Foreskin melanocyte (primary cell): ENCODE measurements at places on chromosomes 7 and 10.

GRCh38 chr10:1247598-1248261, 191.5 kb downstream of the WDR37 start:
- no peak for DNase-seq

- no peak for DNase-seq
Observed at GRCh38 chr7:30992414-30992813, 28.7 kb downstream of the GHRHR start.

GRCh38 chr10:124694481-124695220, 49.5 kb downstream of the FAM53B start:
- DNase-seq: no peak

DNA sequence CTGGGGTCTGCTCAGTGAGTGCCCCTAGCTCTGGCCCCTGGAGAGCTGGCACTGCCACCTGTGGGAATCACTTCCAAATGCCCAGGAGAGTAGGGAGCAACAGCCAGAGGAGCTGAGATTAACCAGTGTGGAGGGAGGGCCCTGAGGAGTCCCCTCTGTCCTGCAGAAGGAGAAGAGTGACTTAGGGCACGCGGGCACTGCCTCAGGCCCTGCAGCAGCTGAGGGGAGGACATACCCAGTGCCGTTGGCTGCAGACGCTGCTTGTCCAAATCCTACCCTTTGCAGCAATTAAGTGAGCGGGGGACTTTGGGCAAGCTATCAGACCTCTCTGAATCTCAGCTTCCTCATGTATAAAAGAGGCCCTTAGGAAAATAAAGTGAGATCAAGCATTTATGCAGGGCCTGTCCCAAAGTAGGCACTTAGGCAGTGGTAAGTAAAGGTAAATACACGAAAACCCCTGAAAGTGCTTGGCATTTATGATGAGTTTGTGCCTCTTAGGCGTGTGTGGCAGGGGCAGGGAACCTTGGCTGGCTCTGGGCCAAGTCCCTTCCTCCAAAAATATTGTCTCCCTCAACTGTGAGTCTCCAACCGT, 16.9 kb downstream of the PRF1 start:
- no peak for DNase-seq

DNA sequence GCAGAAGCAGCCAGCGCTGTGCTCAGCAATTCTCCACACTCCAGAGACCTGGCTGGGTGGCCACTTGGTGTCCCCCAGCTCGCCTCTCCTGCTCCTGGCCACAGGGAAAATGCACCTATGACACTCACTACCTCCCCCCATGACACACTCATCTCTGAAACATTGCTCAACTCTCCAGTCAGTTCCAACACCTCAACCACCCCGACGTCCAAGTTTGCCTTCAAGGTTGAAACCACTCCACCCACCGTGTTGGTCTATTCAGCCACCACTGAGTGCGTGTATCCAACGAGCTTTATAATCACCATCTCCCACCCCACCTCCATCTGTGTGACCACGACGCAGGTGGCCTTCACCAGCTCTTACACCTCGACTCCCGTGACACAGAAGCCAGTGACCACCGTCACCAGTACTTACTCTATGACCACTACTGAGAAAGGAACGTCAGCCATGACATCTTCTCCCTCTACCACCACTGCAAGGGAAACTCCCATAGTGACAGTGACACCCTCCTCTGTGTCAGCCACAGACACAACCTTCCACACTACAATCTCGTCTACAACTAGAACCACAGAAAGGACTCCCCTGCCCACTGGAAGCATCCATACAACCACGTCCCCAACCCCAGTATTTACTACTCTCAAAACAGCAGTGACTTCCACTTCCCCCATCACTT, 2.7 kb downstream of the MUC3A start:
- DNase-seq: no peak

- no peak for DNase-seq
Observed at GRCh38 chr10:96616961-96617360, 30.1 kb upstream of the TM9SF3 start.

GRCh38 chr10:97456034-97456685, 10.2 kb downstream of the ZDHHC16 start:
- peak; percentile 59 for DNase-seq

DNA sequence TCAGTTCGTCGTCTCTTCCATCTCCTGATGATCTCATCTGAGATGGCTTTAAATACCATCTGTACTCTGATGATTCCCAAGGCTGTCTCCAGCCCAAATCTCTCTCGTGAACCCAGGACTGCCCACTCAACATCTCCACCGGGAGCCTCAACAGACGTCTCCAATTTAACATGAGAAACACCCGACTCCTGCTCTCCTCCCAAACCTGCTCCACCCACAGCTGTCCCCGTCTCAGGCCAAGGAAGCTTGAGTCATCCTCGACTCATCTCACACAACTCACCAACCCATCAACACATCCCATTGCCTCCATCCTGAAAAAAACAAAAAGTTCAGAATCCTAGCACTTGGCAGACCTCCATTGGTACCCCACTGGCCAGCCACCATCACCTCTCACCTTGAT, 29.7 kb upstream of the CALN1 start:
- no peak for DNase-seq

GRCh38 chr10:102585026-102585425, 59.3 kb upstream of the TRIM8 start:
- no peak for DNase-seq

DNA sequence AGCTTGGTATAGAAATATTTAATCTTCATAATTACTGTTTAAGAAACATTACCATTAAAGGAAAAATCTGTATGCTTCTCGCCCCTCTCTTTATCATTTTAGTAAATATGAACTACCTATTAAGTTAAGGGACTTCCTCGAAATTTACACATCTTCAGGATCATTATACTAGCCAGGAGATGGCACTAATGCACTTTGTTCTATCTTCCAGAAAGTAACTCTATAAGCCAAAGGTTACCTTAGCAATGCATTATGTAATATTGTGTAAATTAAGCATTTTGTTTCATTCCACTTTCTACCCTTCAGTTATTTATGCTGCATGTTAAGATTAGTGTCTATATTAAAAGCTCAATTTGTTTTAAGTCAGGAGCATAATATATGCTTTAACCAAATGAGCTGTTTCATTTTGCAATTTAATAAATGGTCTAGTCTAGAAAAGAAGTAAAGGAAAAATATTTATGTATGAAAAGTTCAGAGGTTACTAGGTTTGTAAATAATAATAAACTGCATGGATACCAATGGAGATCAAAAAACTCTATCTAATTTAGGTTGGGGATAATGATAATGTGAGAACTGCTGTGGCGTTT, 128.5 kb downstream of the ANKRD7 start:
- DNase-seq: peak; percentile 28

GRCh38 chr7:149884016-149884415, 10.2 kb downstream of the ATP6V0E2 start:
- DNase-seq: no peak

DNA sequence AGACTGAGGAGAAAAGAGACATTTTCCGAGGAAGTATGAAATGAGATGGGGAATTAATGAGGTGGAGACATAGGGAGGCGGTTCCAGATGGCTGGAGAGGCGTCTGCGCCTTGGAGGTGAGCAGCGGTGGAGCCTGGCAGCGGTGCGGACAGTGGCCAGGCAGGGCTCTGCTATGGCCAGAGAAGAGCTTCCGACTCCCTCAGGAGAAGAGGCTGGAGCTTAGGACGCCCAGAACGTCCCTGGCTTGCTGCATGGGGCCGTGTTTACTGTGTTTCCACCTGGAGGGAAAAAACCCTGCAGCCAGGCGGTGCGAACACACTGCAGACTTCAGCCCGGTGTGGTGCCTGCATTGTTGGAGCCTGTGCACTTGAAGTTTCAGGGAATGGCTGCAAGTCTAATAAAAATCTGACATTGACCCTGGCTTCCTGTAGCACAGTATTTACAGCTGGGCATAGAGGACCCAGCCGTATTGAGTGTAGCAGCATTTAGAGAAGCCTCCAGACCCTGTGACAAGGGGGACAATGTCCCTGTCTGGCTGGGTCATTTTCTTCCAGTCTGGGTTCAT, 447.1 kb upstream of the MKI67 start:
- no peak for DNase-seq

DNA sequence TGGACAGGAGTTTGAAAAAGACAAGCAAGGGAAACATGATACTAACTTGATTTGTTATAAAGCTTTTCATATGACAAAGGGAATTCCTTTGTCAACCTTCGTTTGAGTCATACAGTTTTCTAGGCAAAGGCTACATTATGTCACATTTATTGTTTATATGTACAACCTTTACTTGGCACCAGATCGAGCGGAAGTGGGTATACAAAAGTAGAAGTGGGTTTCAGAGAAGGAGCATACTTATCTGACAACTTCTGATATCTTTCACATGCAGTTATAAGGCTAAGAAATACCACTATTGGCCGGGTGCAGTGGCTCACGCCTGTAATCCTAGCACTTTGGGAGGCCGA, 11.0 kb downstream of the STMP1 start:
- DNase-seq: no peak

DNA sequence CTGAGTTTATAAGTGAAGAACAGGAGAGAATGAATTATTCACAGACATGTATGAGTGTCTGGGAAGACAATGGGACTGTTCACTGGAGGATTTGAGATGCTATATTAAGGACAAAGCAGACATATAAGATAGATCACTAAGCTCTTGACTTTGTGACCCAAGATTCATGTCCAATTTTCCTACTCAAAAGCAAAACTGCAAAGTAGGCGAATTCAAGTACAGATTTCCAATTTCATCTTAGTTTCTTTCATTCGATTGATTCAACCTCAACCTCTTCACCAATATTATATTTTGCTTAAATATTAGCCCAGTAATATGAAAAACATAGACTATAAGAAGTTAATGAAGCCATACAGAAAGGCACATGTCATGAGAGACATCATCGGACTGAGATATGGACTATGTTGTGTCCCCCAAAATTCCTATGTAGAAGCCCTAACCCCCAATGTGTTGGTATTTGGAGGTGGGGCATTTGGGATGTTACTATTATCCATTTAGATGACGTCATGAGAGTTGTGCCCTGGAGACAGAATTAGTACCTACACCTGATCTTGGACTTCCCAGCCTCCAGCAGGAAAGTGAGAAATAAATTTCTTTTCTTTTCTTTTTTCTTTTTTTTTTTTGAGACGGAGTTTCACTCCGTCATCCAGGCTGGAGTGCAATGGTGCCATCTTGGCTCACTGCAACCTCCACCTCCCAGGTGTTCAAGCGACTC, 353.7 kb upstream of the AKR1E2 start:
- peak; percentile 56 for DNase-seq

DNA sequence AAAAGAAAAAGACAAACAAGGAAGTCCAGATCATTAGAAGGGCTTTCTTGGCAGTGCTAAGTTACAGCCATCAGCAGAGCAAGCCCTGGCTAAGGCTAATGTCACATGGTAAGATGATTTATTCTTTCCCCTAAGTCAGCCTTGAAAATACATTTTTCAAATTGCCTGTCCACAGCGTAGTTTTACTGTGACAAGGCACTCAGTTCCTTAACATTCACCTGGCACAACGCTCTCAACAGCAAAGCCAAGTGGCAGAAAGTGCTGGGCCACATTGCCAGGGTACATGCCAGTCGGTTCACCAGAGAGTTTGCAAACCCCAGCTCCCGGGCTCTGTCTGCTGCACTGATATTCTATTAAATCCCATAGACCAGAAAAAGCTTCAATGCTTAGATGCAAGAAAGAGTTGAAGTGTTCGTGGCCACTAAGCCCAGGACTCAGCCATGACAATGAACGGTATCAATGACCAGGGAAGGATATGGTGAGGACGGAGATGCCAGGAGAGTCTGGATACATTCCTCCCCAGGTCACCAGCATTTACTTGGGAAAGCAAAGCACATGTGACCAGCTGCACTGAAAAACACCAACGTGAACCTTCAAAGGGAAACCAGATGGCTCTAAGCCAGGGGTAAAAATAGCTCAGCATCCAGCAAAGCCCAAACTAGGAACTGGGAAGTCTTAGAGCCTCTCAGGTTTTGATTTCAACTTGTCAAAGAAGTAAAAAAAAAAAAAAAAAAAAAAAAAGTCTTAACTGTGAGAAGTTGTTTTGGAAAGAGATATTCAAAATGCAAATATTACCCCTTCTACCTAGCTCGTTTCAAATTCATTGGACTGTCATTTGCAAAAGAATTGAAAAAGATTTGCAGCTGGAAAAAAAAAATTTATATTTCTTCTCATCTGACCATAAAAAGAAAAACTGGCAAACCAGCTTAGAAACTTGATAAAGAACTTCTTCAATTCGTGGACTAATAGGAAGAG, 23.9 kb upstream of the MPP7 start:
- no peak for DNase-seq

- no peak for DNase-seq
Observed at GRCh38 chr10:128877141-128877540, 589.9 kb upstream of the MGMT start.

DNA sequence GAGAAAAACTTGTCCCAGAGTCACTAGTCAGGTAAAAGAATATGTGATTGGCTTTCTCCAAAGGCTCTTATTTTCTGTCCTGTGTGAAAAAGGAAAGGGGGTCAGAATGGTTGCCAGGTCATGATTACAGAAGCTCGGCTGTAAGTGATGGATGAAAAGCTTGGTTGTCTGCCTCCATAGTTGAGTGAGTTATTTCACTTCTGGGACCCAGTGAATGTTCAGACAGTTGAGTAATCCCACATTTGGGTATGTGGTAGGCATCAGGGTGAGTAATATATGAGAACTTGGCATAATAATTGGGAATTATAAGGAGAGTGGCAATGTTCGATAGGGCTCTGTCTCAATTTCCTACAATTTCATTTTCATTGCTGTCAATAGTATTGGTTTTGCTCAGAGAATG, 72.5 kb downstream of the BBS9 start:
- no peak for DNase-seq

- no peak for DNase-seq
Observed at GRCh38 chr7:94654783-94655125, 1.2 kb downstream of the SGCE start.

DNA sequence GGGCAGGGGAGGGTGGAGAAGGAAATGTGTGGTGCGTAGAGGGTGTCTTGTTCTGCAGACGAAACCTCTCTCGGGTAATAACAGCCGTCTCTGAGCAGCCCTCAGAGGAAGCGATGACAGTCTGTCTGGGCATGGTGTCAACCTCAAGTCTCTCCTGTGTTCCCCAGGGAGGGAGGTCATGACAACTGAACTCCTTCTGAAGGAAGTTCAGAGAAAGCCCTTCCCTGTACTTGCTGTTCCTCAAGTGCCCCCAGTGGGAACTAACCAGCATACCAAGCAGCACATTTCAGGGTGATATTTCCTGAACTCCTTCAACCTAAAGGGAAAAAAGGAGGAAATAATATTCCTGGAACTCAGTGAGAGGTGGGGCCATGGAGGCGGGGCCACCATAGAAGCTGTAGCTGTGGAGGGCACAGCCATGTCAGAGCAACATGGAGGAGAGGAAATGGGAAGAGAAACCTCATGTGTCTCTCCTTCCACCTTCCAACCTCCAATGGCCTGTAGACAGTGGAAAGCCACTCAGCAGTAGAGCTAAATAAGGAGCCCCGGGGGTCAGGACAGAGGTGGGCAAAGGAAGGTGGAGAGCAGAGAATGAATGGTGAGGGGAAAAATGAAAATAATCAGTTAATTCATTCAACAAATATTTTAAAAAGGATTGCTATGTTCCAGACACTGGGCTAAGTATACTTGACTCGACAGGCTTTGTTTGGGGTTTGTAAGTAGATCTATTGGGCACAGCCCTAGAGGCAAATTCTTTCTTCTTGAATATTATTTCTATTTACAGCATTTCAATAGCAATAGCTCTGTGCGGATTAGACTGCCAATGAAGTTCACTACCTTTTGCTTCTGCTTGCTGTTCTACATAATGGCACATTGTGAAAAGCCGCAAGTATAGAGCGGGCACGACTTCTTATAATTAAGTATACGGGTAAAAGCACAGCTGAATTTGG, 61.0 kb upstream of the AOAH start:
- peak; percentile 68 for DNase-seq

- no peak for DNase-seq
Observed at GRCh38 chr7:91251877-91252276, 12.4 kb upstream of the FZD1 start.
